Mammary epithelial cell (primary cell): ENCODE measurements at places on chromosomes 4 and X.

GRCh38 chr4:88419874-88420273 lies 37.0 kb upstream of the HERC5 start:
- DNase-seq = no peak

GRCh38 chr4:165600959-165601683 lies 222.3 kb downstream of the CPE start:
- no peak for DNase-seq

DNA sequence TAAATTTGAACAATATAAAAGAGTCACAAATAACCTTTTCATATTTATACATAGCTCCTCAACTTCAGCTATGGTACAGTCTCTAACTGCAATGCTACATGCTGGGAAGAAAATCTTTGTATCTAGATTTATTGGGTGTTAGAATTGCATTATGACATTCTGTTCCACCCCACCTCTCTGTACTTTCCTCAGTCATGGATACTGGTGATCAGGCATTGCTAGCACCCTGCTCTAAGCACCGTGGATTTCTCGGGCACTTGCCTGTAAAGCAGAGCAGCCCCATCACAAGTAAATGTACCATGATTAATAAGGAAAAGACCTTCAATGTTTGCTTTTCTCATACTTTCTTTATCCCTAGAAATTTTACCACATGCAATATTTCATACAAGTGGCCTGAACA lies 1028.9 kb upstream of the INTU start:
- DNase-seq = no peak

- peak; percentile 2 for DNase-seq
Measured at GRCh38 chr4:150699599-150699998, 117.6 kb downstream of the MAB21L2 start.

GRCh38 chr4:104967034-104967401 lies 179.7 kb upstream of the TET2 start:
- peak; percentile 40 for DNase-seq

DNA sequence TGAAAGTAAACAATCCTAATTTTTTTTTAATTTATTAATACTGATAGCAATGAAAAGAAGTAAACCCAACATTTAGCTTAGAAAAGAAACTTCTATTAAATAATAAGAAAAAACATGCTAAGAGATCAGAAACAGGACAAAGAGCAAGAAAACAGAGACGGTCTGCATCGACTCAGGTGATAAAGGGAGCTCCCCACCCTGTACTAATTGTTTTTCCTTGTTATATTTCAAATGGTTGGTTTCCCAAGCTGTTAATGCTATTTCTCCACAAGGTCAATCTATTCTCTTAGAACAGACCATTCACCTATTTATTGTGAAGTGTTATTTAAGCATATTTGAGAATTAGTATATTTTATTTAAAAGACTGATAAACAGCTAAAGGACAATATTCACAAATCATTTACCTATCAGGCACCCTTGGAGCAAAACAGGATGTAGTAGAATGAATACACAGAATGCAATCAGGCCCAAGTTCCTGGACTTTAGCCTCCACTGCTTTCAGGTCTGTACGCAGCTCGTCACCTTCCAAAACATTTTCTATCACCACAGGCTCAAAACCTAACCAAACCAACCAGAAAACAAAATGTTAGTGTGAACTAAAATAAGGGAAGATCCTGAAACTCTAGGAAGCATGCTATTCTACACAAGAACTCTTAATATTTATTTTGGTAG lies 5.5 kb downstream of the SEPSECS start:
- DNase-seq = no peak

DNA sequence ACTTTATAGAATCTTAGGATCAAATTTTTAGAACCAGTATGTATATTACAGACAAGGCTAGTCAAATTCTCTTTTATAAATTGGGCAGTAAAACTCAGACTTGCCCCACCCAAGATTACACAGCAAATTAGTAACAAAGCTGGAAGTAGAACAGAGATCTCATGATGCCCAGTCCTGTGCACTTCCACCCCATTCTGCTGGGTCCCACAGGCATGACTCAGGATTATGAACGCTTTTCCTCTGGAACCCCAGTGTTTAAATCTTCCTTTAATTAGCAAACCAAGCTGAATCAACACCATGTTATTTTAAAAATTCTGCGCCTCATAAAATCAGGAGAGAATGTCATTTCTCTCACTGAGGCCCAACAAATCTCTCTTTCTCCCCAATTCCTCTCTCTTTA lies 1.5 kb upstream of the IL13RA2 start:
- DNase-seq = peak; percentile 38

GRCh38 chrX:72349190-72349589 lies 43.5 kb upstream of the CITED1 start:
- no peak for DNase-seq

DNA sequence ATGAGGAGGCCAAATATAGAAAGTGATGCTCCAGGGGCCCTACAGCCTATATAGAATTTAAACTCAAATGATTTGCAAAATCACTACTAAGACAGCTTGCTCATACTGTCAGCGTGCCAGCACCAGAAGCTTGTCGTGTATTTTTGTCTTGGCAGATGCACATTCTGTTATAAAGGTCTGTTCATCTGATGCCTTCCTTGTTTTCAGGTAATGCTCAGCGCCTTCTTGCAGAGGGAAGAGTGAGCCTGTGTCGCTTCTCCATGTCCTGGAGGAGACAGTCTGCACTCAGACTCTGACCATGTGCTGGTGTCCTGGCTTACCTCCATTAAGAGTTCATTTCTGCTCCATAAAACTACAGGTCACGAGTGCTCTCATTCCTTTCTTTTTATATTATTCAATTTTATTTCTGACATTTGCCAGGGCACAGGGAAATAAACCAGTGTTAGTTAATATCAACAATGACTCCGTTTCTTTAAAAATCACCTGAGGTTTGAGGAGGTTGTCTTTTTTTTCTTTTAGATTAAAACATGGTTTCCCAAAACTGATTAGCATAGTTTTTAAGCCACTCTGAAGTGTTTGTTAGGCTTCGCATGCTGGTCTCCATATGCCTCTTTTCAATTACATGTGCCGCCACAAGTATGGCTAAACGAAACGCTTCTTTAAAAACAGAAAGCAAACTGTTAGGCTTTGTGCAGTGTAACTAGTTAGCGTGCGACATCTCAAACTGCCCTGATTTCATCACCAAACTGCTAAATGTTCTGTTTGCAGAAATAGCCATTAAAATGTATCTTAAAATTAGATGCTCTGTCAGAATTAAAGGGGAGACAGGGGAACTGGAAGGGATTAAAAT lies 215.2 kb upstream of the GK2 start:
- no peak for DNase-seq

DNA sequence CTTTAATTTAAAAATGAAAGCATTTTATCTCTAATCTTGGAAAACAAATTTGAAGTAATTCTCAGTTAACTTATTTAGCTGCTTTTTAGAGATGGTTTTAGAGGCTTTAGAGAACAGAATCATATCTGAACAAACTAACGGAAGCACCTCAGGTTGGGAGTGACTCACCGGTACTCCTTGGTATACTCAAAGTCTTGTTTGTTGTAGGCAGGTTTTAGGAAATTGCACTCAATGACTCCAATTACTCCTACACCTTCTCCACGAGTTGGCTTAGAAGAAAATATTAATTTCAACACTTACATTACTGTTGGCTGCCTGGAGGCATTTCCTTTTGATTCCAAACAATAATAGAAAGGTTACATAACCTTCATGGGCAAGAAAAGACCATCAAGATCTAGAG lies 23.6 kb downstream of the MORC4 start:
- DNase-seq = peak; percentile 29

DNA sequence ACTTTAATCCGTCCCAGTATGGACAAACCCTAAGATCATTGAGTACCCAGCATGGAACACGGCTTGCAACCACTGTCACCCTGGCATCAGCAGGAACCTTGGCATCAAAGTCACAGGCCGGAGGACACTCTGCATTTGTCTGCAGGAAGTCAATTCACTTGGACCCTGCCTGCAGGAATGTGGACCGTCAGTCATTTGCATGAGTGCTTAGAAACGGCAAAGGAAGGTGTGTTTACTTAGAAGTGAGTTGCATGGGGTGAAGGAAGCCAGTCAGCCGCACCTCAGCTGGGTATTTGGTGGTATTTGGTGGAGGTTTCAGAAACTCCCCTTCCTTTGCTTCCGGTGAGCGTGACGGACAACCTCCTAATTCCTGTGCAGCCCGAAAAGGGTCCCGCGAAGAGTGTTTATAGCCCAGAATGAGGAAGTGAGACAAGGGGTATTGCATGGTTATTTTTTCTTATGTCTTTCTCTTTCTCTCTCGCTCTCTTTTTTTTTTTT lies 15.5 kb downstream of the P2RY8 start:
- DNase-seq = no peak

DNA sequence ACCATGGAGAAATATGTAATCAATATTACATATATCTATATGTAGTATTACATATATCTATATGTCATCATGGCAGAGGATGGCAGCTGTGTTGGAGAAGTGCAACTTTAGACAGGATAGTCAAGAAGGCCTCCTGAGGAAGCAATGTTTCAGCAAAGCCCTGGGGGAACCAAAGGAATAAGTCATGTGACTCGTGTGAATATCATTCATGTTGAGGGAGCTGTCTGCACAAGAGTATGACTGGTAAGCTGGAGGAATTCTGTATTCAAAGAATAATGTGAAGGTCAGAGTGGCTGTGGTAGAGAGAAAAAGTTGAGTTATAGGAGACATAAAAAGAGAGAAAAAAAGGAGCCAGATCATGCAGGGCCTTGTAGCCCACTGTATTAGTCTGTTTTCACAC lies 92.9 kb upstream of the EDNRA start:
- DNase-seq = peak; percentile 57

DNA sequence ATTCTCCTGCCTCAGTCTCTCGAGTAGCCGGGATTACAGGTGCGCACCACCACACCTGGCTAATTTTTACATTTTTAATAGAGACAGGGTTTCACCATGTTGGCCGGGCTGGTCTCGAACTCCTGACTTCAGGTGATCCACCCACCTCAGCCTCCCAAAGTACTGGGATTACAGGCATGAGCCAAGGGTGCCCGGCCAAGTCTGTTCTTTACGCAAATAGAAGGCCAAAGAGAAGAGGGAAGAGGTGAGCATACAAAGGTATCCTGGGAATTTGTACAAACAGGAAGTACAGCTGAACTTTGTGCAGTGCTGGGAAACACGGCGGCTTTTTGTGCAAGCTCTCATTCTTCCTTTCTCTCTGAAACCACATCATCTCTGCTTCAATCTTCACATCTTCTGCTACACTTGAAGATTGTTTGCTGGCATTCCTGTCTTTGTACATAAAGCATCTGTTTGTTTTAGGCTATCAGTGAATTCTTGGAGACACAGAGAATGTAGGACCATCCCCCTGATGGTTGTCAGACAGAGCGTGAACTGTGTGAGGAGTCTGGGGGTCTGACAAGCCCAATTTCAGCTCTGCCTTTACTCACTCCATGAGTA lies 71.9 kb upstream of the PRSS48 start:
- no peak for DNase-seq

DNA sequence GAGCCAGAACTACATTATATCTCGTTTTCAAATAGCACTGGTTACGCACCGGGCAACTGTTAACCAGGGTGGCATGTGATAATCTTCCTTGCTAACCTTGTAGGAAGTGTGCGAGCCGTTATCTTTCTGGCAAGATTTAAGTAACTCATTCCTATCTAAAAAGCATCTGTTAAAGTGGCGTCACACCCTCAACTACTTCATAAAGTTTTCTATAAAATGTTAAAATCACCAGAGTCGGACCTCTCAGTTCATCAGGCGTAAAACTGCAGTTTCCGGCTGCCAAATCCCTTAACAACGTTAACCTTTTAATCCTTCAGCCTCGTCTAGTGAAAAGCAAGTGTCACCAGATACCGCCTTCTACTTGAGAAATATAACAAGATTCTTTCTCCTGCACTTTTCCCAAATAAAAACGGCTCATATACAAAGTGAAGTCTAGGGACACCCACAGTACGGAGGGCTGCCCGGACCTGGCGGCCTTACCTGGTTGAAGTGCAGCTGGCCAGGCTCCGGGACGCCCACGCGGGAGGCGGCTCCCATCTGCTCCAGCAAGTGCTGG lies 1.2 kb downstream of the SLC39A8 start:
- DNase-seq = no peak

GRCh38 chrX:110208092-110208491 lies 109.8 kb downstream of the AMMECR1 start:
- DNase-seq = peak; percentile 48

GRCh38 chrX:1451661-1452515 lies 821 bp downstream of the ASMTL start:
- no peak for DNase-seq

DNA sequence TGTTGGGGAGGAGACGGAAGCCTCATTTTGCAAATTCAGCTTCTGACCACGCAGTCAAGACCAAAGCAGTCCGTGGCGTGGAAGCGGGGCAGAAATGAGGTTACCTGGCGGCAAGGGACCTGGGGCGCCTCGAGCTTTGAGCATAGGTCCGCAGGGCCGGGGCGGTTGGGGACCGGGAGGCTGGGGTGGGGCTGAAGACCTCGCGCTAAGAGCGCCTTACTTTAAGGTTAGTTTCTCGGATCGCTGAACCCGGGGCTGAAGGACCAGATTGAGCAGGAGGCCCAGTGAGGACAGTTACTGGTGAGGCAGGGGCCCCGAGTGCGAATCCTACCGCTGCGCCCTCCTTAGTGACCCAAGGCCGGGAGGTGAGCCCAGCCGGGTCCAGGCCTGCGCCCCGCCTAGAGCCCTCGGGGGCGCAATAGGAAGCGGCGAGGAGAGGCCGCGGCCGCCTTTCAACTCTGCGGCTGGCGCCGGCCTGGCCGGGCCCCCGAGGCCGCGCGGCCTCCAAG lies 7.5 kb downstream of the MSX1 start:
- DNase-seq = no peak

- no peak for DNase-seq
Measured at GRCh38 chrX:18676050-18676449, 4.1 kb upstream of the RS1 start.

DNA sequence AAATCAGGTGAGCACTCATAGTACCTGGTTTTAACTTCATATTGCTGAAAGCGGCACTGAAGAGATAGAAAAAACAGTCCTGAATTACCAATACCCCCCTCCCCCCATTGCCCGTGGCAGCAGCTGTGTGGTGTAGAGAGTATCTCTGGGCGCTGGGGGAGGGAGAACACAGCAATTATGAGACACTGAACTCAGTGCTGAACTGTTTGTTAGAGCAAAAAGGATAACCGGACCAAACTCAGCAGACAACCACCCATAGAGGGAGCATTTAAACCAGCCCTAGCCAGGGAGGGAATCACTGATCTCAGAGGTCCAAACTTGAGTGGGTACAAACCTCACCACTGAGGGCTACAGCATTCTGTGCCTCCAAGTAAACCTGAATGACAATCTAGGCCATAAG lies 457.4 kb upstream of the TEX13C start:
- no peak for DNase-seq

DNA sequence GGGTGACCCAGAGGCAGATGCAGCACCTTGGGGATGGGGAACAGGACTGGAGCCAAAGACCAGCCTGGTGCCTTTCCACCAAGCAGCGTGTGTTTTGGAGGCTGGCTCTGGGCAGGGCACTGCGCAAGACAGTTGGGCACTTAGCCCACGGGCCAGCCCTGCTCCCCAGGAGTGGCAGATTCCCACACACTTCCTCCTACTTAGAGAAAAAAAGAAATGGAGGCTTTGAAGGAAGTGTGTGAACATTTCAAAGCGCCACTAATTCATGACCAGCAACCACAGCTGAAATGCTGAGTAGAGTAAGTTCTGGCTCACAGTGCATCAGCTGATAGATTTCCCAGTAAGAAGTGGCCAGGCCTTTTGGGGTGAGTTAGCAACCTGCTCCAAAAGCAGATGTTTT lies 54.9 kb upstream of the LGI2 start:
- DNase-seq = no peak
